ENCODE measurements at places on chromosomes 12 and 14.

DNA sequence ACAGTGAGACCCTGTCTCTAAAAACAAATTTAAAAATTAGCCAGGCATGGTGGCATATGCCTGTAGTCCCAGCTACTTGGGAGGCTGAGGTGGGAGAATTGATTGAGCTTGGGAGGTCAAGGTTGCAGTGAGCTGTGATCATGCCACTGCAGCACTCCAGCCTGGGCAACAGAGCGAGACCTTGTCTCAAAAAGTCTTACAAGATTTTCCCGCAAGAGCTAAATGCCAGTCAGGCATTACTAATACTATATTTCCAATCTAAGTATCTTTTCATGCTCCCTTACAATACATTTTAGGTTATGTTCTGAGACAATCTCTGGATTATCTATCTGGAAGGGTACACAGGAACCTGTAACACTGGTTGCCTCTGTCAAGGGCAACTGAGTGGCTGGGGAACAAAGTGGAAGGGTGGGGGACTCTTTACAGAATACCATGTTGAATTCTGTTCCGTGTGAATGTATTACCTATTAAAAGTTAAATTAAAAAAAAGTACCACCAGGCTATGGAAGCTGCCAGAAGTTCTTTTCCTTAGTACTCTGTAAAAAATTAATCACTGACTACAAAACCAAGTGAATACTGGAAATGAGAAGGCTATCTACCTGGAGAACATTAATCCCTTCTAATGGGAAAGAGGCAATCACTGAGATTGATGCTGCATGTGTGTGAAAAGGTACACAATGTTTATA lies 56.7 kb downstream of the BTBD7 start:
- no peak for DNase-seq

GRCh38 chr12:110180591-110181005 lies 56.4 kb downstream of the IFT81 start:
- DNase-seq: no peak

DNA sequence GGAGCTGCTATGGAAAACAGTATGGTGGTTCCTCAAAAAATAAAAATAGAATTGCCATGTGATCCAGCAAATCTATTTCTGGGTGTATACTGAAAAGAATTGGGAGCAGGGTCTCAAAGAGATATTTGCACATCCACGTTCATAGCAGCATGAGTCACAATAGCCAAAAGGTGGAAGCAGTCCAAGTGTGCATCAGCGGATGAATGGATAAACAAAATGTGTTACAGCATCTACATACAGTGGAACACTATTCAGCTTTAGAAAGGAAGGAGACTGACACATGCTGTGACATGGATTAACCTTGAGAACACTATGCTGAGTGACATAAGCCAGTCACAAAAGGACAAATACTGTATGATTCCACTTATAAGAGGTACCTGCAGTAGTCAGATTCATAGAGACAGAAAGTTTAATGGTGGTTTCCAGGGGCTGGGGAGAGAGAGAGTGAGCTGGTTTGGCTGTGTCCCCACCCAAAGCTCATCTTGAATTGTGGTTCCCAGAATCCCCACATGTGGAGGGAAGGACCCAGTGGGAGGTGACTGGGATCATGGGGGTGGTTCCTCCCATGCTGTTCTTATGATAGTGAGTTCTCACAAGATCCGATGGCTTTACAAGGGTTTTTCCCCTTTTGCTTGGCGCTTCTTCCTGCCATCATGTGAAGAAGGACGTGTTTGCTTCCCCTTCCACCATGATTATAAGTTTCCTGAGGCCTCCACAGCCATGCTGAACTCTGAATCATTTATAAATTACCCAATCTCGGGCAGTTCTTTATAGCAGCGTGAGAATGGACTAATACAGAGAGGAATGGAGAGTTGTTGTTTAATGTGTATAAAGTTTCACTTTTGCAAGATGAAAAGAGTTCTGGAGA lies 17.6 kb upstream of the TBC1D30 start:
- DNase-seq: no peak

DNA sequence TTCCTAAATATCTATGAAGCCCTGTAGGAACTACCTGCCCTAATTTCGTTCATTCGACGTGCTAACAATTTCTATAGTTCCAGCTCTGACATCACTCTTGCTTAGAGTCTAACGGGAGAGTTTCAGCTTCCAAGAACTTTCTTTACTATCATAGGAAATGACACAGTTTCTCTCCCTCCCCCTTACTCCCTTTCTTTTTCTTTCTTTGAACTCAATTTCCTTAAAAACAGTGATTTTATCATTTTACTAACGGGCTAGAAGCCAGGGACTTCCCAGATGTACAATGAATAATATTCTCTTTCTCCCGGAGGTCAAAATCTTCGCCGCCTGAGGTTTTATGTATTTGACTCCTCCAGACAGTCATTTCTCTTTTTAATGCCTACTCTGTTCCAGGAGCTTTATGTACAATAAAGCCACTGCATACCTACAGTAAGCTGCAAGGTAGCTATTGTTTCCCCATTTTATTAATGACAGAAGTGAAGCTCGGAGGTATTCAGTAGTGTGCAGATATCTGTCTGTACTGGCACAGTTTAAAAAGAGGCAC lies 15.7 kb downstream of the SMCO2 start:
- DNase-seq: no peak

GRCh38 chr12:99528478-99528877 lies 119.1 kb upstream of the GARIN6 start:
- no peak for DNase-seq

DNA sequence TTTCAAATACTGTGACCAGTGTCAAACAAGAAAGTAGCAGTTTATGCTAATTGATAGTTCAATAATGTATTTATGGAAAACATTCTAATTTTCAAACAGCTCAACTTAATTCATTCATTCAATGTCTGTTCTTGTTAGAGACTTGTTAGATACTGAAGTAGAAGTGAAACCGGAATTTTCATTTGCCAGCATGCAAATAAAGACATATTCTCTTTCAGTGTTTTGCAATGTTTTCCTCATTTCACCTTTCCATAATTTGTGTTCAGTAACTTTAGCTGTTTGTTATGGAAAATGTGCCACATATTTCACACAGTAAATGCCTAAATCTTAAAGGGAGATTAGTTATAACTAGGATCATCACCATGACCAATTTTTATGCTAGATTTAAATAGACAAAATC lies 21.2 kb downstream of the TAS2R50 start:
- DNase-seq: no peak

- DNase-seq: no peak
These were observed 138.7 kb downstream of the PDE3A start for GRCh38 chr12:20507056-20507455.

DNA sequence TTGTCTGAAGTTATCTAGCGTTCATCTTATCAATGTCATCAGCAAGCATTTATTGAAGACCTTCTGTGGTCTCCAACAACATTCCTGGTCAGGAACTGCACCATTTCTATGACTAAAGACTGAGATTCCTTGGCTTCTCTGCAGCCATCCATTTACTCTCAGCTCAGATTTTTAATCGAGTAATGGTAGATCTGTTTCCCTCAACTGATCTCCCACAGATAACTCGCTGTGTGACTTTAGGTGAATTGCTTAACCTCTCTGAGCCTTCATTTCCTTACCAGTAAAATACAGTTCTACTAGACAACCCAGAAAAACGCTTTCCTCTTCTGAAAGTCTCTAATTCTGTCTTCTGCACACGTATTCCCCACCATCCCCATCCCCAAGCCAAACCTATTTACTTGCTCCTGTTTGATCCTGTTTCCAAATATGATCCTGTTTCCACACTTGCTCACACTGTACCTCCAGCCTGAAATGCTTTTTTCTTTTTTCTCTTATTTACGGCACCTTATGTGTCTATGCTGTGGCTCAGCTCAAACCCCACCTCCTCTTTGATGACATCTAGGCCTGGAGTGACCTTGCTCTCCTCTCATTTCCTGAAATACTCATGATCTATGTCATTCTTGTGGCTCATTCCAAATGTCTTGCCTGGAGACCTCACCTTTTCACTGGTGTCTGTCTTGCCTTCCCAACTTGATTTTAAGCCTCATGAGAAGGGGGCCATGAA lies 21.8 kb downstream of the PLXNC1 start:
- no peak for DNase-seq

- no peak for DNase-seq
These were observed 7.4 kb downstream of the WNT1 start for GRCh38 chr12:48985475-48985897.

- no peak for DNase-seq
These were observed 28.2 kb downstream of the LTBP2 start for GRCh38 chr14:74583689-74584434.

- no peak for DNase-seq
These were observed 1.5 kb upstream of the PPP1CC start for GRCh38 chr12:110744151-110744571.

GRCh38 chr12:91383099-91383498 lies 200.5 kb upstream of the DCN start:
- no peak for DNase-seq

- no peak for DNase-seq
These were observed 24.5 kb downstream of the MMP17 start for GRCh38 chr12:131852551-131853299.

- DNase-seq: no peak
These were observed 5.4 kb upstream of the SLC22A17 start for GRCh38 chr14:23358042-23358441.

DNA sequence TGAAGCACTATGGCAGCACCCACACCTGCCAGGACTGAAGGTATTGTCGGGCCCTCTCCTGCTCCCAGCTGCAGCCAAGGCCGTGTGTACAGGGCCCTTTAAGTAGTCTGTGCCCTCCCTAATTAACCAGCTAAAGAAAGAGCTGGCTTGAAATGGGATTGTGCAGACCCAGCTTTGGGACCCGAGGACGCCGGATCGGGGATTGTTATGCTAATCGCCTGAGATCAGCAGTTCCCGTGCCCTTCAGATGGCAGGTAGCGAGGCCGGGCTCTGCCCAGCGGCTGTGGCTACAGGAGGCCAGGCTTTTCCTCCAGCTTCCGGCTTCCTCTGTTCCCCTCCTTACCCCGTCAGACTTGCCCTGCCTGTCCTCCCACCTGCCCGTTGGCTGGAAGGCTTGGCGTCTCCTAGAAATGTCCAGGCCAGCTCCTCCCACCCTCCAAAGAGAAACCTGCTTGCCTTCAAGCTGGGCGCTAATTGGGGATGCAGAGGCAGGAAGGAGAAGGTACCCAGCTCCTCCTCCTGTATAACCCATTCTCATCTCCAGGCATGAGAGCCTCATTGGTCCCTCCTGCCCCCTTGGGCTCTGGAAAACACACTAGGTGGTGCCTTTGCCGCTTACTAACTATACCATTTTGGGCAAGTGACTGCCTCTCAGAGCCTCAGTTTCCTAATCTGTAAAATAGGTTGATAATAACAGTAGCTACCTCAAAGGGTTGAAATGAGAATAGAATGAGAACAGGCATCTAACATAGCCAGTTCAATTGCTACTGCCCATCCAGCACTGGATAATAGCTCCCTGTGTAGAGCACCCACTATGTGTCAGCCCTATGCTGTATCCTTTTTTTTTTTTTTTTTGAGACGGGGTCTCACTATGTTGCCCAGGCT lies 25.8 kb upstream of the MSI1 start:
- no peak for DNase-seq

- DNase-seq: no peak
These were observed 12.9 kb downstream of the TMEM117 start for GRCh38 chr12:43848786-43849185.

DNA sequence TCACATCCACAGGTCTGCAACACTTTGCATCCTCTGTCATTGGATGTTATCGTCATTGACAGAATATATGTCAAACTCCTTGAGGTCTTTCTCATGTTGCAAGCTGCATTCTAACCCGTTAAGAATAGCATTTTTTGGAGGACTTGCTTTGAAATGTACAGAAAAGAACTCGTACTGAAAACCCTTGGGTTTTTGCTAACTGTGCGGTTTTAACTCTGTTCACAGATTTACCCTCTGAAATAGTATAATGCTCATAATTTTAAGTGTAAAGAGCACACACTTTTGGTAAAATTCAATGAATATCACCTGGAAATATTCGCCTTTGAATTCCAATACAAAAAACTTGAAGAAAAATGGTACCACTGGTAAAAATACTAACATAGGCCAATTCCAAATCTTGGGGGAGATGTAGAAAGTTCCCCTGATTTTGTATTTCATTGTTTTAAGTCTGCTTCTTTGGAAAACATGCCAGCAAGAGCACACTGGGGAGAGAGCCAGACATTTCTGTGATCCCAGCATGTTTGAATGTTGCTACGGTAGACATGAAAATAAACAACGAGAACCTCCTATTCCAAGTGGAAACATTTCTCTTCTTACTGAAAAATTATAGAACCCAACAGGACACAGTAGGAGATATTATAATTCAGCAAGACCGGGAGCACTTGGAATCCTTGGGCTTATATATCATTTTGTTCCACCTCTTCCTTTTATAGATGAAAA lies 446.0 kb downstream of the AEBP2 start:
- no peak for DNase-seq

DNA sequence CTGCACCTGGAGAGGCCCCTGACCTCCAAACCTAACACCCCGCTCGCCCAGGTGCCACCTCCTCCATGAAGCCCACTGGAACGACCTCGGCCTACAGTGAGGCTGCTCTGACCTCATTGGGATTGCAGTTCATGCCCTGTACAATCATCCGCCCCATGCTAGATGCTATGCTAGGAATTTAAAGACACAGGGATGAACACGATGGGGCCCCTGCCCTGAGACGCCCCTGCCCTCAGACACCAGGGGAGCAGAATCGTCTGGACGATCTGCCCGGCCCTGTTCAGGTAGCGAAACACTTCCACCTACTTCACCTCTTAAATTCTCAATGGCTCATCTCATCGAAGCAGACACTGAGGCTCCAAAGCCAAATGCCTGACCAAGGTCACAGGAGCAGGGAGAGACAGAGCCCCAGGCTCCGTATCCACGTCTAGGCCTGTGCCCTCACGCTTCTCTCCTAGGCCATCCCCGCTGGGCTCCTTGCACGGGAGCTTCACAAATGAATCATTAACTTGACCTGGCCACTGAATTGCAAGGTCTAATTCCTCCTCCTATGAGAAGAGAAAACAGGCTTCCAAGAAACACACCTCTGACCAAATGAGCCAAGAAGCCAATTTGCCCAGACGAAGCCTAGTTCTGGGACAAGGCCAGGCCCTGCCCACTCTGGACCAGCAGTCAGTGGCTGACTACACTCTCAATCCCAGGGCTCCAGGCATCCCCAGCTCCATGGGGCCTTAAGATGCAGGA lies 35.2 kb downstream of the SCARB1 start:
- no peak for DNase-seq

DNA sequence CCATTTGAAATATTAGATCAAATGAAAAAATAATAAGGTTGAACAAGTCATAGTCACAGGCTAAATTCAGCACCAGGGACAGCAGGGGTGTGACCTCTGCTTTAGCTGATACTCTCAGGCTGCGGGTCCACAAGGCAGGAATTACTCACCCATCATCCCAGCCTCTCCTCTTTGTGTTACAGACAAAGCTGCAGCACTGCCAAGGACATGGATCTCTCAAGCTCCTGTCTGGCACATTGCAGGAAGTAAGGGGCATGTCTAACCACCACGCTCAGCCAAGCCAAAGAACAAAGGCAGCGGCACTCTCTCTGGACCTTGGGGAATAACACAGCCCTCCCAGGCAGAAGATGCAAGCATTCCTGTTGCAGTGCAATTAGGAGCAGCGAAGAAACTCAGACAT lies 783.8 kb downstream of the VRK1 start:
- no peak for DNase-seq

- no peak for DNase-seq
These were observed 42.9 kb downstream of the WDR89 start for GRCh38 chr14:63598807-63599206.

- DNase-seq: no peak
These were observed 762 bp downstream of the RABGGTA start for GRCh38 chr14:24270537-24271133.

GRCh38 chr14:23034498-23035302 lies at the start of gene PSMB5:
Gene PSMB5 (minus strand): TSS chr14:23034900. CDS start chr14:23034881, 19 bp downstream.
- DNase-seq: peak; percentile 71

- no peak for DNase-seq
These were observed 1.1 kb downstream of the ATXN2 start for GRCh38 chr12:111597831-111598636.
